ENCODE measurements at places on chromosomes 4 and X.

DNA sequence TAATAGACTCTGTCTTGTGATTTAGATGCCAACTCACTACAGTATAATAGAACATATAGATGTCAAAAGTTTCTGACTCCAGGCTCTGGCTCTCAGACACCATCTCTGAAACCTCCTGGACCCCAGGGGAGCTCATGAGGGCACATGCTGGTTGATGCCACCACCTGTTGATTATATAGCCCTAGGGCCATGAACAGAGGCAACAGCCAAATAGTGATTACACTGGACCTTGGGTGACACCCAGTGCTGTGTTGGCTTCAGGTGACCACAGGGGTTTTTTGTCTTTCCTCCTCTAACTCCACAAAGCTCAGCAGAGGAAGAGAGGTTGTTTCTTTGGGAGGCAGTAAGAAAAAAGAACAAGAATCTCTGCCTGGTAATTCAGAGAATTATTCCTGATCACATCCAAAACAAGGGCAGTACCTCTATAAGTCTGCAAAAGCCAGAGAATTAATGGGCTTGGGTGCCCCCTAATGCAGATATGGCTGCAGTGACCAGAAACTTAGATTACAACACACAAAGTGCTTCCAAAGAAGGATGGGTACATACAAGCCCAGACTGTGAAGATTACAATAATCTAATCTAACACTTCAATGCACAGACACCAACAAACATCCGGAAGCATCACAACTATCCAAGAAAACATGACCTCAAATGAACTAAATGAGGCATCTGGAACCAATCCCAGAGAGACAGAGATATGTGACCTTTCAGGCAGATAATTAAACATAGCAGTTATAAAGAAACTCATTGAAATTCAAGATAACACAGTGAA lies 1920.6 kb downstream of the ARAP2 start:
- DNase-seq: no peak

GRCh38 chr4:125827696-125828052 lies 512.9 kb downstream of the FAT4 start:
- DNase-seq: no peak

GRCh38 chrX:149831473-149831872 lies 49.5 kb upstream of the MAGEA8 start:
- DNase-seq: no peak

DNA sequence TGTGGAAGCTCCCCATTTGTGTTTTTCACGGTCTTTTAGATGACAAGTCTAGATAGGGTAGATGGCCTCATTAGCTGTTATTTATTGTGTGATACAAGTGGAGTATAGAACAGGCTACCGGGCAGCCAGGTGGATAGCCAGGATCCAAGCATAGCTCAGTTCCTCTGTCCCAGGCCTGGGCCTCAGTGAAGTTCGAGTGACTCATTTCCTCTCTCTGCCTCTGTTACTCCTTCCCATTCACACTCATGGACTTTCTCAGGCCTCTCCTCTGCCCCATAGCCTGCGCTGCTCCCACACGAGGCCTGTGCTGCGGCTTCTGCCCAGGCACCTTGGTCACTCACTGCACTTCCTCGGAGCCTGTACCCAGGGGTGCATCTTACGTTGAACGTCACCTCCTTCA lies 54.5 kb downstream of the TENM3 start:
- no peak for DNase-seq

GRCh38 chr4:83268491-83268890 lies 16.1 kb downstream of the COQ2 start:
- DNase-seq: no peak

DNA sequence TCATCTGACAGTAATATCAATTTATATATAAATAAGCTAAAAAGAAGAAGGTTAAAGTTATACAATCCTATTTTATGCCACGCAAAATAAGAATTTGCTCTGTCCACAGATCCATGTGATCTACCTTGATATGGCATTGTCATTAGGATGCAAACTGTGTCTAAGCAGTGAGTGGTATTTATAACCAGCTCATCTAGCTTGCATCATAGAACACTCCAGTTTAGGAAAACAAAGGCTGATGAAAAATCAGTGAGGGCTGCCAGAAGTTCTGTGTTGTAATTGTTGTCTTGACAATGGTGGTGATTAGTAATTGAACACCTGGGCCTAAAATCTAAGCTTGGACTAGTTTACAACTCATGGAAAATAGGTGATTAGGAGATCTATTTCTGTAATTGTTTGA lies 111.0 kb downstream of the CPE start:
- DNase-seq: no peak

- DNase-seq: no peak
Measured at GRCh38 chr4:158051401-158052235, 121.2 kb downstream of the GASK1B start.

DNA sequence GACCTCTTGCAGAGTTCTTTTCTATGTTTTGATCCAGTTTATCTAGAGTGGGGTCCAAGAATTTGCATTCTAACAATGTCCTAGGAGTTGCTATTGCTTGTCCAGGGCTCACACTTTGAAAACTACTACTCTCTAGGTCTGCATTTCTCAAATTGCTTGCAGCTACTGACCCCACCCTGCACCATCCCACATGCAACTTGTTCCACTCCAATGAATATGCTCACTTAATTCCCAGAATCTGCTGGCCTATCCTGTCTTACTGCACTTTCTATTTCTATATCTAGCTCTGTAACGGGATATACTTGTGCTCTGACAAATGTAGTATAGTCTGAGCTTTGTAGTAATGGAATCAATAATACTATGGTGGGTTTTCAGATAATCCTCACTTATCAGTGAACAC lies 570.3 kb downstream of the IQCM start:
- no peak for DNase-seq

GRCh38 chrX:3177851-3178250 lies 136.6 kb downstream of the ARSF start:
- DNase-seq: no peak

- no peak for DNase-seq
Measured at GRCh38 chr4:184362396-184362795, 112.0 kb downstream of the IRF2 start.

DNA sequence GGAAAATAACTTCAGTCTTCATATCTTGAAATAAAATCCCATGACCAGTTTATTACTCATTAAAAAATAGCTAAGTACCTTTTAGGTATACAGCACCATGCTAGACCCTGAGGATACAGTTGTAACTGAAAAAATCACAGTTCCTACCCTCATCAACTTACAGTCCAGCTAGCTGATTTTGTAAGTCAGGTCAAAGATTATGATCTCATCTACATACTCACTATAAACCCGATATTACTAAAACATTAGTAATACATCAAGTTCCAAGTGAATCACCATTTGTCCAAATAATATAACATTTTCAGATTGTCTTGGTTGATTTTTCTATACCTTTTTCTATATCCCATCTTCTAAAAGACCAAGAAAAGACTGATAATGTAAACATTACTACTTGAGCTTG lies 333.9 kb downstream of the INPP4B start:
- DNase-seq: no peak

- no peak for DNase-seq
Measured at GRCh38 chr4:177185151-177185550, 124.5 kb upstream of the NEIL3 start.

GRCh38 chr4:47784222-47784621 lies 53.6 kb downstream of the CORIN start:
- no peak for DNase-seq

DNA sequence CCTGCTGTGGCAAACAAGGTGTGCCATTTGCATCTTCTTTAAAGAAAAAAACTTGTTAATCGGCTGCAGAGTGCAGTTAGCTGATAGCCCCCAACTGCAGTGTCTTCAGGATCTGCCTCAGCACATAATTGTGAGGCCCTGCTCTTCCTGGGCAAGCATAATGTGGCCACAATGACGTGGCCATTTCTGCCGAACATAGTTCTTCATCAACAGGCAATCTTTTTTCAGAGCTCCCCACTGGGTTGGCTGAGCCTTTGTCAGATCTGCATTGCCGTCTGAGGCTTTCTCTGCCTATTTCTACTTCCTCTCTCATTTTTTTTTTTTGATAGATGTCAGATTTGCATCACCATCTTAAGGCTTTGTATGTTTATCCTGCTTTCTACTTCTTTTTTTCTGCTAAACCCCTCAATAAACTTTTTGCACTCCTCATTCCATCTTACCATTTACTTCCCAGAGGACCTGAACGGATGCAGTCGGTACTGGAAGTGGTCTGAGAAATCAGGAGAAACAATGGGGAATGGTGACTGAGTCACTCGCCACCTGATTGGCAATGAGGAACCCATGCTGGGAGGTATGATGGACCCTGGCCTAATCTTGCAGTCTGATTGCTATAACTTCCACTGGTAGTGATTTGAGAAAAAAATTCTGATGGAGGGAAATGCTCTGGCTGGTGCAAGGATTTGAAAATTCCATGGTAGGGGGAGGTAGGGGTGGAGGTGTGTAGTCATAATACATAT lies 21.2 kb upstream of the TAB3 start:
- no peak for DNase-seq

DNA sequence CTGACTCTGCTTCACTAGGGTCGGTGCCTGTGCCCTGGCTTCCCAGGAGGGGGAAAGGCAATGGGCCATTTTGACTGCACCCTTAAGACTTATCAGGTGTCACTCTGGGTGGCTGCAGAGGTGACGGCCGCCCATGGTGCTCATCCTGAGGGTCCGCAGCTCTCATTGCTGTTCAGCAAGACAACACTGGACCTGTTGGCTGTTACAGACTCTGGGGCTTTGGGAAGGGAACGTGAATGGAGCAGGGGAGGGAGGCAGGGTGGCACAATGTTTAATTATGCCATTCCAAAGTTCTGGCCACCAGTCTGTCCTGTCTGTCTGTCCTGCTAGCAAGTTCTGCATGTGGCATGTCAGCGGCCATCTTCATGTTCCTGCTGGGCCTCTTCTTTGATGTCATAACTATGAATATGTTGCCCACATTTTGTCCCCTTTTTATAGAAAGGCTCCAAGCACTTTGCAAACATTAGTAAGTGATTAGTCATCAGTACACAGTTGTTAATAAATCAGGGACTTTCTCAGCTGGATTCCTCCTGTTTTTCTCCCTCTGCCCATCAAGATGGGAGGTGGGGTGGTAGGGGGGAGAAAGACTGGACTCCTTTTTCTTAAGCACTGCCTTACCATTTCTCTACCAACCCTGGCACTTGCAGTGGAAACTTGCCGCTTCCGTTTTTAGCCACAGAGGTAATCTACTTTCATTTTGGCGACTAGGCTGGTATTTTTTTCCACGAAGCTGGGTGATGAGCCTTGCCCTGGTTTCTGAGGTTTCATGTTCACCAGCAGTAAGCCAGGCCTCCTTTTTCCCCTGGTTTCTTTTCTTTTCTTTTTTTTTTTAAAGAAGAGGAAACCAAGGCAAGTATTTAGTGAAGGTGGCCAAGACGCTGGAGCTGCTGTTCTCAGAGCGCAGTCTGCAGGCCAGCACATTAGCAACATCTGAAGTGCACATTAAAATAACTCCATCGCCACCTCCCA lies 88.6 kb upstream of the TRIM2 start:
- DNase-seq: no peak

GRCh38 chr4:148021686-148022085 lies 289.8 kb downstream of the ARHGAP10 start:
- no peak for DNase-seq

GRCh38 chr4:88414755-88415154 lies 36.1 kb downstream of the HERC6 start:
- DNase-seq: no peak

GRCh38 chr4:112341033-112341432 lies 43.9 kb downstream of the ALPK1 start:
- DNase-seq: no peak

- DNase-seq: peak; percentile 63
Measured at GRCh38 chr4:24419181-24420034, 164.9 kb downstream of the DHX15 start.

DNA sequence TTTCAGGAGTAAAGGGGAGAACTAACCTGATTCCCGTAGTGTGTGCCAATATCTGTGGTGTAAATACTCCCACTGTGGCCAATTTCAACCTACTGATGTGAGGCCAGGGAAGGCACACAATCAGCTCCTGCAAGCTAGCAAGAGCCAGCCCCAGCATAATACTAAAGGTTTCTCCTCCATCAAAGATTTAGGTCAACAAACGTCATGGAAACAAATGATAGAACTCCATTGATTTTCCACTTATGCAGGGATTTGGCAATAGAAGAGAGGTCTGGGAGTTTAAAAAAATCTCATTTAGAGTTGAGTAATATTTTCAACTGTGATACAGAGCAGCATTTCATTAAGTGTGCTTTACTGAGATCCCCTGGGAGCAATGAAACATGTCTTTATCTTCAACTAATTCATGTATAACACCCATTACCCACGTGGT lies 15.8 kb upstream of the VEGFD start:
- DNase-seq: no peak

GRCh38 chr4:185903205-185903604 lies 91.2 kb upstream of the SORBS2 start:
- no peak for DNase-seq

DNA sequence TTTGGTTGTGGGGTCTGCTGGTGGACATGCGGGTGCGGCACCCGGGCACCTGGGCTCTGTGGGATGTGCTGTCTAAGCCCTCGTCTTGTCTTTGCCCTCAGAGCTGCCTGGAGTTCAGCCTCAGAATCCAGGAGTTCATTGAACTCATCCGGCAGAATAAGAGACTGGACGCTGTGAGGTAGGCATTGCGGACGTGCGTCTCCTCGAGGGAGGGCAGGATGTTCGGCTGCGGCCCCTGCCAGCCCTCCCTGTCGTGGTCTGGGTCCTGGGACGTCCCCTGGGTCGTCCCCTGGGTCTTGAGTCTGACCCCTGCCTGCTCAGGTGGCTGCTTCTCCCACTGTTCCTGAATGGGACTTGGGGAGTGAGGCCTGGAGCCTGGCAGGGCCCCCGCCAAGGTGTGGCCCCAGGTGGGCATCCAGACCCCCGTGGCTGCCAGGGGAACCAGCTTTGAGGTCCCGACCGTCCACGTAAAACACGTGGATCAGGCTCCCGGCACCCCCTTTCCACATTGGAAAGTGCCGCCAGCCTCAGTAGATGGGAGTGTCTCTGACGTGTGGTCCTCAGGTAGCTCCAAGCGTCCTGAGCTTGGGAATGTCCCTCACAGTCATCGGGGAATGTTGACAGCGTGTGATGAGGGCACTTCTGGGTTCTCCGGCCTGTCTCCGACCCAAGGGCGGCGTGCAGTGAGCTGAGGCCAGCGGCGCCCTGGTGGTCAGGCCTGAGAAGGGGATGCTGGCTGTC lies 19.3 kb upstream of the UVSSA start:
- DNase-seq: no peak

- DNase-seq: no peak
Measured at GRCh38 chr4:77264826-77265225, 107.8 kb downstream of the CCNG2 start.

DNA sequence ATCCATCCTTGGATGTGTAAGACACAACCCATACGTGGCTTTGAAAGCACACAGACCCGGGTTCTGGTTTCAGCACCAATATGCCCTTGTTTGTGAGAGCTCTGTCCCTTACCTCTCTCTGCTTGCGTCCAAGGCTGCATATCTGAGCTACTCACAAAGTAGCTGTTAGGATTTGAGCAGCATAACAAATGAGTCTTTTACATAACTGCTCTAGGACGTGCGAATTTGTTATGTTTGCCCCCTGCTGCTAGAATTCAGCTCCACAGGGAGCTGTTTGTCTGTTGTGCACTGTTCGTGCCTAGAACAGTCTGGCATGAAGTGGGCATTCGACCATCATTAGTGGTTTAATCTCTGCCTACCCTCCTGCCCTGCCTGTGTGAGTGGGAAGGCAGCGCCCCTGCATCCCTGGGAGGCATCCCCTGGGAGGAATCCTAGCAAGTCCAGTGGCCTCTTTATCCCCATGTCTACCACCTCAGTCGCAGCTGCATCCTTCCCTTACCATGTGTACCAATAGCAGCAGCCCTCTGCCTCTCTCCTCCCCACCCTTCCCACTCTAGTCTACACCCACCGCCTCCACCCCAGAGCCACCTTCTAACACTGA lies 42.1 kb downstream of the SLC2A9 start:
- no peak for DNase-seq

Measured in mesothelial cell of epicardium (in vitro differentiated cells).